GM04503 (cell line): ENCODE measurements at places on chromosomes 2 and 18.

DNA sequence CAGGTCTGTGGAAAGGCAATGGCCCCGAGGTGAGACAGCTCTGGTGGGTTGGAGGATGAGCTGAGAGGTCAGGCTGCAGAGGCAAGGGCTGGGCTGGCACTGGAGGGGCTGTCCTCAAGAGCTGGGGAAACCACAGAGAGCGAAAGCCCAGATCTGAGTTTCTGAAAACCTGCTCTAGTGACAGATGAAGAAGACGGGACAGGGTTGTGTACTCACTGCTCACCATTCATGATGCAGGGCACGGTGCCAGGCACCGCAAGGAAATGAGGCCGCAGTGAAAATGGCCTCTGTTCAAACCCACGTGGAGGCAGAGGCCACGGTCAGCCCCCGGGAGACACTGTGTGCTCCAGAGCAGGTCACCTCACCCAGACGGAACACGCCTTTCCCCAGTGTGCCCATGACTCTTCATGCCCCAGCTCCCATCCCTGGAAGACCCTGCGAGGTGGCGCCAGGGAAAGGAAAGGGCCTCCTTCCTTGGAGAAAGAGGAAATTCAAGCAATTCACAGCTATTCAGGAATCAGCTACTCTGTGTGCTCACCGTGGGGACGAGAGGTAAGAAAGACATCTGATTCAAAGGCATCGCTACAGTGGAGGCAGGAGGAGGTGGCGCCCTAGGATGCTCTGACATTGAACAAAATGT lies 24.3 kb upstream of the ID2 start:
- no peak for DNase-seq

GRCh38 chr18:27005589-27005988 lies 140.1 kb upstream of the AQP4 start:
- no peak for DNase-seq

DNA sequence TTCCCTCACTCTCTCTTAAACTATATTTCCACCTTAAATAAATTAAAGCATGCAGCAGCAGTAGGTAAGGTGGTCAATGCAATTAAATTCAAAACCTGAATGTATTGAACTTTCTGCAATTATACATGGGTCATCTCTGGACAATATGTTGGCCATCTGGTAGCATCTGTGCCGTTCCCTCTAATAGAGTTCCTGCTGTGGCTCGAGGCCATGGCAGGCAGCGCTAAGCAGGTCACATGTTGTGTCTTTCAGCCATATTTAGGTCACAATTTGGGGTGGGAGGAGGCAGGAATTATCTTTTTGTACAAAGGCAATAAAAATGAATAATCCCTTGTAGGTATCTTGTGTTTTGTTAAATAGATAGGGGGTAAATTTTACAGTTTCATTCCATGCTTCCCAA lies 676.2 kb downstream of the ZEB2 start:
- no peak for DNase-seq

DNA sequence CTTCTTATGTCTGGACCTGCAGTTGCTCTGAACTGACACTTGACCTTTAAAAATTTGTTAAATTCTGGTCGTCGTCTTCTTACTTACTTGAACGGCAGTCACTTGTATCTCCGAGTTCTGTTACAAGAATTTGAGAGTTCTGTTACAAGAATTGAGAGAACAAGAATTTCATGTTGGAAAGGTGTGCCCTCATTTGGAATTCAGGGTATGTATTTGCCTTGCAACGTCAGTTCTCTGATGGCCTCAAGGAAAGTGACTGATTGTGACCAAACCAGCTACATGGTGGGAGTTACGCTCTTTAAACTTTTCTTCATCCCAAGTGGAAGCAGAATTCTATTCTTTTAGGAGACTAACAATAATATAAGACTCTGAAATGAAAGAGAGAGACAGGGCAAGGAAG lies 320.0 kb upstream of the TRIB2 start:
- DNase-seq, result no peak

GRCh38 chr2:85994421-85994777 lies 105.6 kb upstream of the ST3GAL5 start:
- no peak for DNase-seq

GRCh38 chr2:196546151-196546919 lies 93.2 kb upstream of the CCDC150 start:
- DNase-seq, result no peak

- no peak for DNase-seq
Measured at GRCh38 chr2:60512062-60512622, 41.3 kb downstream of the BCL11A start.

DNA sequence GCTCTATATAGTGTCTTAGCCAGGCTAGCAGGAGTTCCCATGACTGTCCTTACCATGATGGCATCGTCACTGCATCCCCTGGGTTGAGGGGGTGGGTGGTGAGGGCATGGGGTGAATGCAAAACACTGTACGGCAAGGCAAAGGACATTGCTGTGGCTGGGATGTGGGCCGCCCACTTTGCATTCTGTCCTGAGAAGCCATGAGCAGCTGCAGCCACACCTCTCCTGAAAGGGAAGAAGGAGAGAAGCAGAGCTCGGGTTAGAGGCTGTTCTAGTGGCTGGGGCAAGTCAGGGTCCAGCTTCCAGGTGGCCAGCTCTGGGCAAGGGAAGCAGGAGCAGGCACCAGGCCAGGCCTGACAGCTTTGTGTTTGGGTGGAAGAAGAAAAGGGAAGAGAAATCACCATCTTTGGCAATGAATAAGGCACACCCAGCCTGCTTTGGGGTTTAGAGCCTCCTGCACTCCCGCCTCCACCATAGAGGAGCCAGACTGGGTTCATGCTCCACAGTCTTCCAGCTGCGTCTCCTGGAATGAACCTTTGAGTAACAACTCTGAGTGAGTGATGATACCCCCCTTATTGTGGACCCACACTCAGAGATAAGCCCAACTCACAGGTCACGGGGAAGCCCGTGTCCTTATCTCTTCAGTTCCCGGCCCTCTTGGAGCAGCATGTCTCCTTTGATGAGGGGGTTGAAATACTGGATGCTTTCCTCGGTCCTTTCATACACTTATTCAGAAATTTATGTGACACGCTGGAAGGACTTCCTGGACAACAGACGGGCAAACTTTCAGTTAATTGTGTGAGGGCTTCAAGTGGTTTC lies 63.4 kb downstream of the INPP4A start:
- DNase-seq, result no peak

DNA sequence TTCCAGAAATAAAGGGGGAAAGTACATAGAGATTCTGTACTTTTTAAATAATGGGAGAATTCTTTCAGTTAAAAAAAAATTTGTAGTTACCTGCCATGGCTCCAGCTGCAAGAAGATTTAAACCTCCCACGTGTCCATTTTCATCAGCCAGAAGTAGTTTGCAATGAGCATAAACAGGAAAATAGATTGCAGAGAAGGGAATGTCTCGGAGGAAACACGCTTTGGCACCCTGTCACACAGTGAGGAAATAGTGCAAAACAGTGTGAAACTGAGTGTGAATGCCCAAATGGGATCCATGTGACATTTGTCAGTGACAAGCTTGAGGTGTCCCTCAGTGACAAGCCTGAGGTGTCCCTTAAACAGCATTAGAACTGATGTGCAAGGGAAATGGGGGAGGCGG lies 102.7 kb downstream of the SLC25A12 start:
- no peak for DNase-seq

DNA sequence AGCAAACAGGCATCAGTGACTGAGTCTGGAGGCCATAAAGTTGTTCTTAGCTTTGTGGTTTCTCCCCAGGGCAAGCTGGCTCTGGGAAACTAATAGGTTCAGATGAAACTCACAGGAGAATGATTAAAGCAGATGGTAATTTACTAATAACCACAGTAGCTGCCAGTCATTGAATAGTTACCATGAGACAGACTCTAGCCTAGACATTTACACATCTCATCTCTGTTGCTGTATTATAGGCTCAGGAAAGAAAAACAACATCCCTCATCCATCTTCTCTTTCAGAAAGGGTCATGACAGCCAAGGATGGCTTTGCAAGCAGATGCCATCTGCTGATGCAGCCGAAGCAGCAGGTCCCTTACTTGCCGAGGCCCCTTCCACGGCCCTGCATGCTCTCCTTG lies 314.0 kb upstream of the ID2 start:
- DNase-seq, result no peak

DNA sequence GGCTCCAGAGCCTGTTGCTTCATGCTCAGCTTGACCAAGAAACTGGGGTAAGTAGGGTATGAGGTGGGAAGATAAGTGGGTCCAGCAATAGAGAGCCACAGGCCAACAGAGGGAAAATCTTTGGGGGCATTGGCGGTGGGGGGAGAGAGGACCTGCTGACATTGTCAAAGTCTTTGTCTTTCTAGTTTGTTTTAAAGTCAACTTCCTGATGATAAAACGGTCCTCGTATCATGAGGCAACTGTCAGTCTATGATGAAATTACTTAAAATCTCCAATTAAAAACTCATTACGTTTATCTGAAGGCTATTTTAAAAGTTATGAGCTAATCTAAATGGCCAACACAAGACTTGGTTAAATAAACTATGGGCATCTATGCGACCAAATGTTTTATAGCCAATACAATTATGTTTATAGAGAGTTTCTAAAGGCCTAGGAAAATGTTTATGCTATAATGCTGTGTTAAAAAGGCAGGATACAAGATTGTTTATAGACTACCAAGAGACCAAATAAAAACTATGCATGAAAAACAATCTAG lies 84.4 kb upstream of the CD28 start:
- DNase-seq, result no peak

DNA sequence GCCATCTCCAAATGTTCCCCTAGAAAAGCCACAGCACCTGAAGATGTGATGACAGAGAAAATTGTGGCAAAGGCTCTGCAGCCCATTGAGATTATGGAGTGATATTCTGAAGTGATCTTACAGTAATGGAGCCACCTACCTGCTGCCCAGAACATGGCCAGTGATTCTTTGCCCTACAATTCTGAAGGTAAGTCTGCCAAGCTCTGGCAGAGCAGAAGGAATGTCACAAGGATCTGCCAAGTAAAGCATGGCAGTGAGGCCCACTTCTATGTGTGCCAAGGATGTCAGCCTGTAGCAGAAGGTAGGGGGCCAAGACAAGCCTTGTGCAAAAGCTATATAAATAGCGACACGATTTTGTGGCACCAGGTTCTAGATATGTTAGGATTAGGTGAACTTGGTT lies 155.1 kb downstream of the RND3 start:
- no peak for DNase-seq

GRCh38 chr2:150133623-150134022 lies 353.8 kb downstream of the RND3 start:
- DNase-seq, result no peak

GRCh38 chr2:209351636-209352035 lies 72.2 kb upstream of the MAP2 start:
- DNase-seq, result no peak

GRCh38 chr2:10407841-10408648 lies 40.1 kb downstream of the ODC1 start:
- peak; percentile 48 for DNase-seq

- no peak for DNase-seq
Measured at GRCh38 chr2:228654707-228655106, 473.2 kb upstream of the SPHKAP start.

DNA sequence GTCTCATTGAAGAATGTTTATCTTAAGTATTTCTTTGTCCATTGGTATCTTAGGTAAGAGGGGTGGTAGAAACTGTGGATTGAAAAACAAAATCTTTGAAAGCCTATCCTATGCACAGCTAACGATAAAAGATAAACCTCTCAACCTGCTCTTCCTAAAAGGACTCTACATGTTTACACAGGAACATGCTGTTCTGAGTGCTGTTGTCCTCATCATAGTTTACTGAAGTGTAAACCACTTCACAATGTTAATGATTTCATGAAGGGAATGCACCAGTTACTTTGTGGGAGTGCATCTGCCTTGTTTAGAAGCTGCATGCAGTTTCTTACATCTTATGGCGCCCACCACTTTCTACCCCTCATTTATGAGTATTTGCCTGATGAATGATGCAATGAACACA lies 1.2 kb downstream of the ACMSD start:
- no peak for DNase-seq

DNA sequence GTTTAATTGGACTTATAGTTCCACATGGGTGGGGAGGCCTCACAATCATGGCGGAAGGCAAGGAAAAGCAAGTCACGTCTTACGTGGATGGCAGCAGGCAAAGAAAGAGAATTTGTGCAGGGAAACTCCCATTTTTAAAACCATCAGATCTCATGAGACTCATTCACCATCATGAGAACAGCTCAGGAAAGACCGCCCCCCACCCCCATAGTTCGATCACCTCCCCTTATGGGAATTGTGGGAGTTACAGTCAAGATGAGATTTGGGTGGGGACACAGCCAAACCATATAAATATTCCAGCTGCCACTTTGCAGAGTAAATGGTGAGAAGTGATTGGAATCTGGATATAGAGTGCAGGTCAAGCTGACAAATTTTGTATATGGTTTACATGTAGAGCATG lies 187.4 kb downstream of the ARL4C start:
- DNase-seq, result no peak

DNA sequence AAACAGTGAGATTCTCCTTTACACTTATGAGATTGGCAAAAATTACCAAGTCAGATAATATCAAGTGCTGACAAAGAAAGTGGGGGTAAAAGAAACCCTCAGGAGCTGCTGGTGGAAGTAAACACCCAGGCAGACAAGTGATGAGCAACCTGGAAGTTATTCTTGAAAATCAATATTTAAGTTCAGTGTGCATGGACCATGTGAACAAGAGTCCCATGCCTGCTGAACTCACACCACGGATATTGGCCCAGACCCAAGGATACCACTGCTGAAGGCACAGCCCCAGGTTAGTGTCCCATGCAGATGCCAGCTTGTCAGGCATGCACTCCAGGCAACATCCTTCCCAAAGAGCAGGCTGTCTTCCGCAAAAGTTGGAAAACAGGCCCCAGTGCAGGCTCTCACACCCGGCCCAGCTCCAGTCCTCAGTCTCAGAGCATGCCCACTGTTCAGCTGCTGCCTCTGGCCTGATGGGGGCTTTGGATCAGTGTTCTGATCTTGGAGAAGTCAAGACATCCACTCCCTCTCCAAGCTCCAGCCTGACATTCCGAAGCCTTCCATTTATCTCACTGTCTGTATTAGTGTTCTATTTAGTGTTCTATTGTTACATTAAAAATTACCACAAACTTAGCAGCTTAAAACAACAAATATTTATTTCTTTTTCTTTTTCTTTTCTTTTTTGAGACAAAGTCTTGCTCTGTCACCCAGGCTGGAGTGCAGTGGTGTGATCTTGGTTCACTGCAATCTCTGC lies 70.0 kb downstream of the HS1BP3 start:
- DNase-seq, result no peak
